Left renal pelvis (tissue), 4 donors: ENCODE measurements at places on chromosomes 12 and 14. TPM values are rescaled to one million over a fixed set of nuclear protein-coding genes. Genes with fewer than 3 reads are reported as not detected.

- no peak for DNase-seq
Observed at GRCh38 chr14:57389646-57390036, 745 bp upstream of the NAA30 start.

- no peak for DNase-seq
Observed at GRCh38 chr14:20008156-20008555, 6.2 kb downstream of the OR4Q2 start.

- no peak for DNase-seq
Observed at GRCh38 chr12:57552835-57553313, 3.0 kb downstream of the KIF5A start.

The FBRSL1 gene
- 60.1 TPM for polyA plus RNA-seq

The CAMKK2 gene
- 40.6 TPM for polyA plus RNA-seq
